Dermis microvascular lymphatic vessel endothelial cell (primary cell): ENCODE measurements at places on chromosomes 3 and 15. TPM values are rescaled to one million over a fixed set of nuclear protein-coding genes. Genes with fewer than 3 reads are reported as not detected.

TSEN2 gene
- total RNA-seq: 7.7 and 8.0 TPM in 2 replicates

NUP210 gene
- total RNA-seq: 1.5 and 2.3 TPM in 2 replicates

CHMP2B gene
- 13.7 and 14.1 TPM in 2 replicates for total RNA-seq

LZTFL1 gene
- total RNA-seq: 6.0 and 8.6 TPM in 2 replicates

TMEM108 gene
- total RNA-seq: not detected in 2 replicates

ROBO2 gene
- total RNA-seq: under 0.01 TPM in 1 of 2 replicates, not detected in the other

IFRD2 gene
- total RNA-seq: 117 and 130 TPM in 2 replicates

SNX22 gene
- under 0.01 TPM in 2 replicates for total RNA-seq

STAC gene
- 0.63 and 2.1 TPM in 2 replicates for total RNA-seq

FOXP1 gene
- total RNA-seq: 56.7 and 80.3 TPM in 2 replicates

ECE2 gene
- total RNA-seq: not detected in 2 replicates
